Right kidney (tissue), 9 donors: ENCODE measurements at places on chromosomes 12 and 14.

DNA sequence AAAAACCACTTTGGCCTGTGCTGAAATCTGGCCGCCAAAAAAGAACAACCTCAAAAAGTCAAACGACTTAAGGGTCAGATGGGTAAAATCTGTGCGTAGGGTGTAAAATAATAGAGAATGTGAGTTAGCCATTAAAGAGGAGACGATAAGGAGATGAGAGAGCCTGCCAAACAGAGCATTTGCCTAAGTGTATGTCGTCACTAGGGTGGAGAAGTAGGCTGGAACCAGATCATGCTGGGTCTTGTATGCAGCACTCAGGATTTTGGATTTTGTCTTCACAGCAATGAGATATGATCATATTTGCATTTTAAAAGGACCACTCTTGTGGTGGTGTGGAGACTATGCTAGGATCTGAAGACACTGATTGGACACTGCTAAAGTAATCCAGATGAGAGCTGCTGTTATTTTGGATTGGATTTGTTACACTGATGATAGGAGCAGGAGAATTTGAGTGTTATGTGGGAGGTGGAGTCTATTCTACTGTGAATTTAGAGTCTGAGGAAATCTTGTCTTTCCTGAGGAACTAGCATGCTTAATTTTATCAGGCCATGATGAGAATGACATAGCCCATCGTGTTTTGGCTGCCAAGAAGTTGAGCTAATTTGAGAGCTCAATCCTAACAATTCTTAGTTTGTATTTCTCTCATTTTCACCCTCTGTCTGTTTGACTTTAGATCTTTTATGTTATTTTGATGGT is 24.8 kb upstream of the DBX2 start:
- DNase-seq = no peak

- no peak for DNase-seq
Measured at GRCh38 chr14:81169711-81170103, 51.1 kb downstream of the GTF2A1 start.

DNA sequence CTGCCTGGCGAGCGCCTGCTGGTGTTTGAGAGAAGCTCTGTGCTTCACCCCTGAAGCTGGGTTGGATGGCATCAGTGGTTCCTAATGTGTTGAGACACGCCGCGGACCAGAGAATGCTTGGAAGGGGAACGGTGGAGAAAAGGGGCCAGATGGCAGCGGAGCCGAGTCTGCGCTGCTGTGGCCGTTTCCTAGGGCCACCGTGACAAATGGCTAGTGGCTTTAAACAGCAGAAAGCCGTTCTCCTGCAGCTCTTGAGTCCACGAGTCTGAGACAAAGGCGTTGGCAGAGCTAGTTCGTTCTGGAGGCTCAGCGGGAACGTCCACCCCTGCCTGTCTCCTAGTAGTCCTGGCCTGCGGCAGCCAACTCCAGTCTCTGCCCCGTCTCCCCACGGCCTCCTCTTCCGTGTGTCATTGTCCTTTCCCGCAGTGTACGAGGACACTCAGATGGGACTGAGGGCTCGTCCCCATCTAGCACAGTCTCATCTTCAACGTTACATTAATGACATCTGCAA is 103.6 kb downstream of the ADGRD1 start:
- no peak for DNase-seq

GRCh38 chr12:53191885-53192530 is 11.3 kb upstream of the CSAD start:
- no peak for DNase-seq

GRCh38 chr14:98233656-98234055 is 1038.3 kb downstream of the BCL11B start:
- DNase-seq = no peak

DNA sequence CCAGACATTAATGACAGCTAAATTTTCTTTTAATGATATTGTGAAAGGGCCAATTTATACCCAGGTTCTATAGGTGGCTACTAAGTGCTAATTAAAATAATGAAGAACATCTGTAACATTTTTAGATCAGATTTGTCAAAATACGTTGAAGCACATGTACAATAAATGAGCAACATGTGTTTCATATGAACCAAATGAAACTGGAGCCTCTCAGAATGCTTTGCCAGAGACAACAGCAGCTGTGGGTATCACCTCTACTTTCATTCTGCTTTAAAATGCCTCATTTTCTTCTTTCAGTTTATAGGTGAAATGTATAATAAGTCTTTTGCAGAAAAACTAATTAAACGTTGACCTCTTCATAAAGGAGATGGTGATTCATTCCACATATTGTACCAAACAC is 26.1 kb upstream of the MYF6 start:
- DNase-seq = no peak

GRCh38 chr14:77800814-77801213 is 905 bp downstream of the ADCK1 start:
- no peak for DNase-seq

- no peak for DNase-seq
Measured at GRCh38 chr12:43662736-43663135, 95.9 kb downstream of the PUS7L start.

DNA sequence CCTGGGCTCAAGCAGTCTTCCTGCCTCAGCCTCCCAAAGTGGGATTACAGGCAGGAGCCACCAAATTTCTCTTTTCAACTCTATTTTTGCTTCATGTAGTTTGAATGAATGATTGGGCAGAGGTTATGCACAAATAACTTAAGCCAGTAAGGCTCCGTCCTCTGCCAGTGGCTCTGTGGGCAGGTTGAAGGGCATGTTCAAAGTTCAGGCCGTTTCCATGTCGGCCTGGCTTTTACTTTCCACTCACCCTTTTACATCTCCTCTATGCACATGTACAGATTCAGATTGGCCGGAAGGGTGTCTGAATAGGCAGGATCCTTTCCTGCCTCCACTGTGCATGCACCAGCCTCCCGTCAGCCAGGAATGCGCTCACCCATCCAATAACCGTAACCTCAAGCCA is 132.3 kb downstream of the EML1 start:
- no peak for DNase-seq

GRCh38 chr12:78057075-78057474 is 226.4 kb downstream of the NAV3 start:
- DNase-seq = no peak

GRCh38 chr12:6941267-6941666 is 2.3 kb upstream of the RNU7-1 start:
- no peak for DNase-seq

GRCh38 chr12:21305661-21306060 is 29.1 kb downstream of the SLCO1A2 start:
- DNase-seq = no peak

GRCh38 chr12:127760357-127760756 is 506.6 kb upstream of the TMEM132C start:
- no peak for DNase-seq

DNA sequence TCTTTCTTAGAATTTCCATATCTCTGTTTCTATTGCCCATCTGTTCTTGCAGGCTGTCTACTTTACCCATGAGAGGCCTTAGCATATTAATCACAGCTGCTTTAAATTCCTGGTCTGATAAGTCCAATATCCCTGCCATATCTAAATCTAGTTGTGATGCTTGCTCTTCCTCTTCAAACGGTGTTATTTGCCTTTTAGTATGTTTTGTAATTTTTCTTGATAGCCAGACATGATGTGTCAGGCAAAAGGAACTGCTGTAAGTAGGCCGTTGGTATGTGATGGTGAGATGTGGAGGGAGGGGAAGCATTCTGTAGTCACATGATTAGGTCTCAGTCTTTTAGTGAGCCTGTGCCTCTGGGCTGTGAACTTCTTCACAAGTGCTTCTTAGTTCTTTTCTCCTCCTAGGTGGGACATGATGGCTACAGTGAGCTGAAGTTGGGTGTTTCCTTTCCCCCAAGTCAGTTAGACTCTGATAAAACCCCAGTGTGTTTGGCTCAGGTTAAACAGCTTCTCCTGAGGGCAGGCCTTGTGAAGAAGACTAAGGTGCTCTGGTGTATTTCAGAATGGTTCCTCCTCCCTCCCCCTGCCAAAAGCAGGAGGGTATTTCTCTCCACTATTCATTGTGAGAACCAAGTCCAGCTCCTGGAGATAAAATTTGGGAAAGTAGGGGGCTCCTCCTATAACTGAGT is 195.9 kb upstream of the PARP11 start:
- DNase-seq = no peak
